ENCODE measurements at places on chromosomes 2 and 18. TPM values are rescaled to one million over a fixed set of nuclear protein-coding genes. Genes with fewer than 3 reads are reported as not detected.

Gene CRYGD
- not detected for total RNA-seq

Gene CYRIA
- 2.0 TPM for total RNA-seq

Gene HOXD13
- total RNA-seq = not detected

Gene HOXD11
- 17.5 TPM for total RNA-seq

Gene ARHGAP15
- not detected for total RNA-seq

Gene GREB1
- 0.07 TPM for total RNA-seq

Gene DSG2
- total RNA-seq = 62.1 TPM

DNA sequence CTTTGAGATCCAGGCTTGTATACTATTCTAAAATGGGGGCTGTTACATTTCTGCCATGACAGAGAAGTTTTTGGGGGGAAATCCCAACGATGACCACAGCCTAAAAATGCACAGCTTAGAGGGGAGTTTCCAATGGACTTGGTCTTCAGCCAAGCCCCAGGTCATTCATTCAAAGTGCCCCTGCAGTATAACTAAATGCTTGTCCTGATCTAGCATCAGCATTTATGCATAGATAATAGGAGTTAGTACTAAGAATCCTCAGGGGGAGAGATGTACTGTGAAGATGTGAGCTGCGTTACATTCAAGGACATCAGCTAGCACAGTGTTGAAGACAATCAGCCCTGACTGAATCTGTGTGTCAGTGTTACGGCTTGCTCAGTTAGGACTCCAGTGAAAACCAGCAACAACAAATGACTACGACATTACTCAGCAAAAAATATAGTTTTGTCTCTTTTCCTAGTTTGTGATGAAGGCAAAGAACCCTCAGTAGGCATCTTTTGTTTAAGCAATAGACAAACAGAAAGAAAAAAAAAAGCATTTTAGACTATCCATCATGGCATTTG lies 160.9 kb downstream of the ZEB2 start:
- no peak for DNase-seq

GRCh38 chr2:42170619-42171395 lies 1.7 kb downstream of the EML4 start:
- DNase-seq = no peak

DNA sequence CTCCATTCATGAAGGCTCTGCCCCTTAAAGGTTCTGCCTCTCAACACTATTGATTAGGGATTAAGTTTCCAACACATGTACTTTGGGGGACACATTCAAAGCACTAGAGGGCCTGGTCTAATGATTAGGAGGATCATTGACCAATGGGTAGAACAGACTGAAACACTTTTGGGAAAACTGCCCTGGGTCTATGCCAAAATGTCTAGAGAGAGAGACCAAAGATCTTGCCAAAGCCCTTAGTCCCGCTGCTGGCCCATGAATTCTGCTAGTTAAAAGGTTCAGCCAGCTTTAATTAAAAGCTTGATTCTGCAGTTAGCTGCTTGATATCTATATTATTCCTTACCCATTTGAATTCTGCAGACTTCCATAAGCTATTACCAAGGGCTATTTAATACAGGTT lies 613.2 kb downstream of the SLC4A3 start:
- no peak for DNase-seq

GRCh38 chr18:63071701-63072141 lies 247.8 kb downstream of the BCL2 start:
- DNase-seq = peak; percentile 45

GRCh38 chr18:23406271-23406787 lies 46.8 kb upstream of the RIOK3 start:
- DNase-seq = no peak

DNA sequence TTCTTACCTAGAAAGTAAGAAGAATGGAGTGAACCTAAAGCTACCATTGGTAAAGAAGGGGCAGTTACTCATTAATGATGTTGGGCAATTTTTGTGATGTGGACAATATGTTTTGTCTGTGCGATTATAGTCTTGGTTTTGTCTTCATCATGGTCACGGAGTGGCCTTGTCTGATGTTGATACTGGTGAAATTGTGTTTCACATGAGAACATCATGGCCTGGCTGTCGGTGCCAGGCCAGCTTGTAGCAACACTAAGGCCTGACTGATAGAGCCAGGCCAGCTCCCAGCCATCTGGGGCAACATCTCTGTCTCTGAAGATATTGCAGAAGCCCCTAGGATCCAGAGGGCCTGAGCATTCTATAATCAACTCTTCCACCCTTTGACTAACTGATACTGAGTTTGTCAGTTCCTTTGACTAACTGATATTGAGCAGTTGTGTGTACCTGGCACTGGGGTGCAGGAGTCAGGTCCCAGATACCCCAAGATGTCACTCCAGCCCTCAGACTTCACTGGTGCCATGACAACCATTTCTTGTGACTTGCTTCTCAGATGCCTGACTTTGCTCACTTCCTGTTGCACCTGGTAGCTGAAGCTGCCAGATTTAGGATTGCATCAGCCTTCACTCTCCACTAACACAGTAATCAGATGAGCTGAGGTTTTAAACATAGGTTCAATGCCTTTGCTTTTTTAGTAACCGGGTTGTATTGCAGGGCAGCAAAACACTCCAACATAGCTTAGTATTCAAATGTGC lies 62.5 kb downstream of the RPIA start:
- no peak for DNase-seq

DNA sequence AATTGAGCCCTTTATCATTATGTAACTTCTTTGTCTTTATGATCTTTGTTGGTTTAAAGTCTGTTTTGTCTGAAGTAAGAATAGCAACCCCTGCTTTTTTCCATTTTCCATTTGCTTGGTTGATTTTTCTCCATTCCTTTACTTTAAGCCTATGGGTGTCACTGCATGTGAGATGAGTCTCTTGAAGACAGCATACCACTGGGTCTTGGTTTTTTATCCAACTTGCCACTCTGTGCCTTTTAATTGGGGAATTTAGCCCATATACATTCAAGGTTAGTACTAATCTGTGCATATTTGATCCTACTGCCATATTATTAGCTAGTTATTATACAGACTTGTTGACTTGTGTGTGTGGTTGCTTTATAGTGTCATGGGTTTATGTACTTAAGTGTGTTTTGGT lies 89.6 kb downstream of the NBEAL1 start:
- DNase-seq = no peak

GRCh38 chr18:42100911-42101310 lies 145.9 kb downstream of the PIK3C3 start:
- DNase-seq = no peak

GRCh38 chr18:8084160-8084559 lies 517.0 kb downstream of the PTPRM start:
- no peak for DNase-seq

GRCh38 chr2:188378371-188378950 lies 86.8 kb downstream of the GULP1 start:
- no peak for DNase-seq

- no peak for DNase-seq
Observed at GRCh38 chr2:16664052-16664731, 1.4 kb downstream of the CYRIA start.

All from epithelial cell of proximal tubule (primary cell).